ENCODE measurements at places on chromosomes 1 and 21. TPM values are rescaled to one million over a fixed set of nuclear protein-coding genes. Genes with fewer than 3 reads are reported as not detected.

- no peaks in the 10 kb centered on the region for H3K27me3 ChIP-seq
- no peak overlapping the region for H3K4me3 ChIP-seq
- no peak for DNase-seq
- peaks cover 14% of the 10 kb centered on the region for H3K4me1 ChIP-seq
Measured at GRCh38 chr1:2637442-2638145, 4.8 kb upstream of the MMEL1 start.

DNA sequence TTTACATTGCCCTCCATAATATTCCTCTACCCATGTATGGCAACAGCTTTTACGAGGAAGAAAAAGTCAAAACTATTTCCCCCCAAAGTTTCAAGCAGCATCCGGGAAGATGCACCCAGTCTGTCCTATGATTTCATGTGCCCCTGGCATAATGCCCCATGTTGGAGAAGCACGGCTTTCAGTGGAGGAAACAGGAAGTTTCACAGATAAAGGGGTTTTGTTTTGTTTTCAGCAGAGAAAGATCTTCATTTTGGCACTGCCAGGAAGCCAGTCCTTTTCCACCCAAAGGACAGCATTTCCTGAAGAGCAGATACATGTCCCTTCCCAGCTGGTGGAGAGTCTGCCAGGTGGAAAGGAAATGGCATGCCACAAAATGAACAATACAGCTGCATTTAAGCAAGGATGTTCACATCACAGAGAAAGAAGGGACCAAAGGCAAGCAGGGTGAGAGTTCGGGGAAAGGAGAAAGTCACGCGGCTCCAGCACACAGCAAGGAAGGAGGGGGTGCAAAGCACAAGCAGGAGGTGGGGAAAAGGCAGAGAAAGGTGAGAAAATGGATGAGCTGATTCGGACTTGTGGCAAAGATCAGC, 95.3 kb upstream of the HIVEP3 start:
- H3K4me1 ChIP-seq: no peaks in the 10 kb centered on the region
- H3K36me3 ChIP-seq: no peaks in the 10 kb centered on the region
- H3K27ac ChIP-seq: no peak overlapping the region
- DNase-seq: no peak

- no peaks in the 10 kb centered on the region for H3K36me3 ChIP-seq
- H3K4me3 ChIP-seq: no peak overlapping the region
- H3K27me3 ChIP-seq: no peaks in the 10 kb centered on the region
- no peak overlapping the region for H3K27ac ChIP-seq
- H3K4me1 ChIP-seq: no peaks in the 10 kb centered on the region
Measured at GRCh38 chr1:60141743-60142142, 68.2 kb upstream of the C1orf87 start.

DNA sequence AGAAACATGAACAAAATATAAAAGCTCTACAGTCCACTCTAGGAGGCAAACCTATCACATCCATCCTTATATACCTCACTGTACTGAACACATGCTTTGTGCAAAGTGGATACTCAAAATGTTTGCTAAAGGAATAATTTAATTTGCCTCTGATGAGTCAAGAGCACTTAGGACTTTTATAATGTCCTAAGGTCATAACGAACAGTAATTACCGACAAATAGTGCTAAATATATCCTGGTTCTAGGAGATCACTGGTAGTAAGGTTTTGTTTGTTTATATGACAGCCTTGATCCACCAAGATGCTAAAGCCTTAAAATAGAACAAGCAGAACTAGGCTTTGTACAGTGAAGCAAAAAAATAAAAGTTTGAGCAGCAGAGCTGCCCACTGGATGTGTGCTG, 70.6 kb downstream of the GADD45A start:
- H3K27ac ChIP-seq: no peak overlapping the region
- peaks cover 28% of the 10 kb centered on the region for H3K4me1 ChIP-seq

- no peaks in the 10 kb centered on the region for H3K36me3 ChIP-seq
- no peak overlapping the region for H3K27ac ChIP-seq
- DNase-seq: no peak
Measured at GRCh38 chr21:45845063-45845769, 136.4 kb upstream of the COL6A1 start.

DNA sequence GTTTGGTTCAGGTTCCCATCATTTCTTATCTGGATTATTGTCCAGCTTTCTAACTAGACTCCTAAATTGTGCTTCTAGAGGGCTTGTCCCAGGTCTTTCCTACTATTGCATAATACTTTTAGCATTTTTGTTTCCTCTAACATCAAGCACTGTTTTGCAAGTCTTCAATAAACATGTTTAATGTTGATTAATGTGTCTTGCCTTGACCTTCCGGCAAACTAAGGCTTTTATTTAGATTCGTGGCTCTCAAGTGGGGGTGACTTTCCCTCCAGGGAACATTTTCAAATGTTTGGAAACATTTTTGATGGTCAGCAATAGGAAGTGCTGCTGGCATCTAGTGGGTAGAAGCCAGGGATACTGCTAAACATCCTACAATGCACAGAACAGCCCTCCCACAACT, 90.7 kb downstream of the RPE65 start:
- no peak for DNase-seq
- no peak overlapping the region for H3K27ac ChIP-seq
- no peaks in the 10 kb centered on the region for H3K27me3 ChIP-seq
- no peak overlapping the region for H3K4me3 ChIP-seq

GRCh38 chr1:108817016-108817415, 39.9 kb downstream of the AKNAD1 start:
- DNase-seq: peak; percentile 75
- no peaks in the 10 kb centered on the region for H3K27me3 ChIP-seq
- no peaks in the 10 kb centered on the region for H3K4me1 ChIP-seq
- H3K36me3 ChIP-seq: no peaks in the 10 kb centered on the region
- peak overlapping the region; percentile 84 for H3K27ac ChIP-seq
- no peak overlapping the region for H3K4me3 ChIP-seq

DNA sequence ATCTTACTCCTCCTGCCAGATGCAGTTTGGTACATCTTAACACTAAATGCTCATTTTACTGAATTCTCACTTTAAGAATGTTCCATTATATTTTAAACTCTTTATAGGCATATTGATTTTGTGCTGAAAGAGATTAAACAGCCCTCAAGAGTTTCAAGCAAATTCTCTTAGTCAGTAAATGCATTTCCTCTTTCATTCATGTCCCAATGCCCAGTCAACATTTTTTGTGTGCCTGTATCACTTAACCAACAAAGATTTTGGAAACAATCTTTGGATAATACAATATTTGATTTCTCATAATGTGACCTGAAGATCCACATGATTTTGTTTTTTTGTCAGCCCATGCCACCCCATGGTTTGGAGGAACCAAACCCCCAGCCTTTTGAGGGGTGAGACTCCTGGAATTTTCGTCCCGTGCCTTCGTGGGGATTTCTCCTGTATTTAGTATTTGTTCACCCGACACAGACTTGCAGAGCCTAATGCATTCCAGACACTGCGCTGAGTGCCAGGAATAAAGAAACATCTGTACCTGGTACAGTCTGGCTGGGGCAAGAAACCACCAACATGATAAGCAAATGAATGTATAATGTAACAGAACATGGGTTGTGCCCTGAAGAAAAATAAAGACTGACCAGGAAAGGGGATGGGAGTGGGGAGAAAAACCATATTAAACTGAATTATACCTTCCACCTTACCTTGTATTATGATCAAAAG, 47.1 kb upstream of the ETS2 start:
- DNase-seq: no peak
- H3K36me3 ChIP-seq: no peaks in the 10 kb centered on the region
- H3K27me3 ChIP-seq: no peaks in the 10 kb centered on the region
- no peak overlapping the region for H3K27ac ChIP-seq
- no peak overlapping the region for H3K4me3 ChIP-seq

DNA sequence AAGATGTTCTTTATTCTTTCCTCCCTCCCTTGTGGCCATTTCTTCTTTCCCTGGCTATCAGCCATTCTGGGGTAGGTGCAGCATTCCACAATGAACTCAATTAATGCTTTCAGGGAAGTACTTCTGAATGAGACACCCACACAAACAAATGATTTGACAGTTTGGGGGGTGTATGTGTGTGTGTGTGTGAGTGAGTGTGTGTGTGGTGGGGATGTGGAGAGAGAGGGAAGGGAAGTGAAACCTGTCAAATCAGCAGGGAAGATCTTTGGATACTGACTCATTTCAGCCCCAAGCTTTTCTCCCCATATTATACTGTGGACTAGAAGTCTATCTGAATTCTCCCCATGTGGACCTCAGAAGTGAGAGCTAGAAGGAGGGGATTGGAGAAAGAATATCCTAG, 154.9 kb upstream of the CD34 start:
- H3K4me3 ChIP-seq: no peak overlapping the region
- H3K27me3 ChIP-seq: no peaks in the 10 kb centered on the region
- DNase-seq: peak; percentile 50
- H3K27ac ChIP-seq: no peak overlapping the region
- H3K4me1 ChIP-seq: no peaks in the 10 kb centered on the region

Gene PRAMEF20
- not detected for total RNA-seq

Gene CFHR2
- total RNA-seq: not detected

Gene HSPA6
- total RNA-seq: 7.1 TPM

Data from left lung (tissue), 14 donors.